ENCODE measurements at places on chromosomes 13 and 19.

DNA sequence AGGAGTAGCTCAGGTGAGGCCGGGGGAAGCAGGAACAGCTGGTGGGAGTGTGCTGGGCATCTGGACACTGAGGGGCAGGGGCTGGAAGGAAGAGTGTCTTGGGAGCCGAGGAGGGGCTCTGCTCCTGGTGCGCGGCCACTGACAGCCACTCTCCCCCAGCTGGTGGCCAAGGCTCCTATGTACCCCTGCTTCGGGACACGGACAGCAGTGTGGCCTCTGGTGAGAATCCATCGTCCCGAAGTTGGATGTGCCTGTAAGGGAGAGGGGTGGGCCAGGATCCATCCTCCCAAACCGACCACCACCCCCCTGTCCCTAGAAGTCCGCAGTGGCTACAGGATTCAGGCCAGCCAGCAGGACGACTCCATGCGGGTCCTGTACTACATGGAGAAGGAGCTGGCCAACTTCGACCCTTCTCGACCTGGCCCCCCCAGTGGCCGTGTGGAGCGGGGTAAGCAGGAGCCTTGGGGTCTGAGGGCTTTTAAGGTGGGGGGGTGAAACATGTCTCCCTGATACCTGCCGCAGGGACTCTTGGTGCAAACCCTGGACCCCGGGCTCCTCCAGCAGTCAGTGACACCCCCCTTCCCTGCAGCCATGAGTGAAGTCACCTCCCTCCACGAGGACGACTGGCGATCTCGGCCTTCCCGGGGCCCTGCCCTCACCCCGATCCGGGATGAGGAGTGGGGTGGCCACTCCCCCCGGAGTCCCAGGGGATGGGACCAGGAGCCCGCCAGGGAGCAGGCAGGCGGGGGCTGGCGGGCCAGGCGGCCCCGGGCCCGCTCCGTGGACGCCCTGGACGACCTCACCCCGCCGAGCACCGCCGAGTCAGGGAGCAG is 2.0 kb upstream of the USF2 start:
- DNase-seq, result no peak

GRCh38 chr13:99605420-99606323 is 104.4 kb downstream of the TM9SF2 start:
- peak; percentile 61 for DNase-seq

DNA sequence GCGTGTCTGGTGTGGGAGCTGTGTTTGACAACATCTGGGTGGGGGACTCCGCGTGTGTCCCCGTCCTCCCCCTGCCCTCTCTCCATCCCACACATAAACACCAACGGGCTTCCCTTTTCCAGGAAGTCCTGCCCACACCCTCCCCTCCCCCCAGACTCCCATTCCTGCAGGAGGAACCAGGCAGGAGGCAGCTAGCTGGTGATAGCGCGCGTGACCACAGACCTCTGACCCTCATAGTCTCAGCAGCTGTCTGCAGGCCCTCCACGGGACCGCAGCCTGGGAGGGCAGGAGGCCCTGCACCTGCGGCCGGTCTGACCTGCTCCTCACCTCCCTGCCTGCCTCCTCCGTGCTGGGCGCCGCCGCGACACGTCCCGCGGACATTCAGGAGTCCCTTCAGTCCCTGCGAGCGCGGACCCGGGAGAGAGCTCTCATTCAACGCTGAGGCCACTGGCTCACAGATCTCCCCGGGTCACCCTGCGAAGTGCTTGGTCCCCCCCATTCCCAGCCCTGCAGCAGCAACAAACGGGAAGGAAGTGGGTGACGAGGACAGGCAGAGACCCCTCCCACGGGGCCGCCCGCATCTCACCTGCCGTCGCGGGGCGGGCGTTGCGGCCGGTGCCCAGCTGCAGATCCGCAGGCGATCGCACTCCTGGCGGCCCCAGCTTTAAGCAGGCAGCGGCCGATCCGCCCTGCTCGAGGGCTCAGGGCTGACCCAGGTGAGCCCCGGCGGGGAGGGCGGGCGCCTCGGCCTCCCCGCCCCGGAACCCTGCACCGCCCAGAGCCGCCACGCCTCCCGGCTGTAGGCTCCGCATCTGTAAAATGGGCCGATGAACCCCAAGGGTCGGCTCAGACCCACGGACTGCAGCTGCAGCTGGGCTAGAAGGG is 1.1 kb upstream of the ACP5 start:
- peak; percentile 75 for DNase-seq

DNA sequence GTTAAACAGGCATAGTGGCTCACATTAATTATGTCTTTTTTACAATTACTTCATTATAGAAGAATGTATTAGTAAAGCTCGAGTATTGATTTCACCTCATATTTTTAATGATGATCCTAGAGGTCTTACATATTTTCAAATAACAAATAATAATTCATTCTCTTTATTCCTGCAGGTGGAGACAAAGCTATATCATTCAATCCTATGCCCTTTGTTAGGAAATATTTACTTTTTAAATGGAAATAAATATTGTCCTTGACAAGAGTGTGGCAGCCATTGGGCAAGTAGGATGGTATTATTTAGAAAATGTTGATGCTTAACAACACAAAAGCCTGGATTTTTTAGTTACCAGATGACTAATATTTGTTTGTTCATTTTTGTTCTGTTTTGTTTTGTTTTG is 127.6 kb downstream of the COG6 start:
- DNase-seq, result no peak

GRCh38 chr13:26623125-26623524 is 65.6 kb downstream of the WASF3 start:
- DNase-seq, result no peak

- no peak for DNase-seq
These were observed 234.9 kb upstream of the DACH1 start for GRCh38 chr13:72101768-72102400.

DNA sequence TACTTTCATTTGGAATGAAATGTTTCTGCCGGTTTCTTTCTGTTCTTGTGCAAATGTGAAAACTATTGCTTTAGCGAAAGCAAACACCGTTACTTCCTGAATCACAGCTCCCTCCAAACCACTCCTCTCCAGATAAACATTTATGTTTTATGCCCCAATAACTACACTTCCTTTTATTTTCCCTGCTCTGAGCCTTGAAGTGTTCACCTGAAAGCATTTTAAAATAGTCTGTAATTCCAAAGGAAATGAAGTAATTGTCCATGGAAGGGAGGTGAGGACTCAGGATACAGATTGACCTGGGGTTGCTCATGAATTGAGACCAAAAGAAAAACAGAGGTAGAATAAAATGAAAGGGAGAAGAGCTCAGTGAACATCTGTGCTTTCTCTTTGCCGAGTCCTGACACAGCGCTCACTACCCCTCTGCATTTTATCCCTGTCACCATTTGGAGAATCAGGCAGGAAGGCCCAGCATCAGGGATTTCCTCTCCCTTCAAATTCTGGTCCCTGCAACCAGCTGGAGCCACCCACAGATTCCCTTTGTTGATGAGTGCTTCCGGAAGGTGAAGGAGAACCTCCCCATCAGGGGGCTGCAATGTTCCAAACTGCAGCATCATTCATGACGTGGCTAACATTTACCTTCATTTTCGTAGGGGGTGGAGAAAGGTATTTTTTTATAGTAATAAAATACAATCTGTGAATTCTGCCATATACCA is 171.9 kb downstream of the ITGBL1 start:
- no peak for DNase-seq

GRCh38 chr13:47932950-47933923 is 67.8 kb downstream of the SUCLA2 start:
- DNase-seq, result no peak

DNA sequence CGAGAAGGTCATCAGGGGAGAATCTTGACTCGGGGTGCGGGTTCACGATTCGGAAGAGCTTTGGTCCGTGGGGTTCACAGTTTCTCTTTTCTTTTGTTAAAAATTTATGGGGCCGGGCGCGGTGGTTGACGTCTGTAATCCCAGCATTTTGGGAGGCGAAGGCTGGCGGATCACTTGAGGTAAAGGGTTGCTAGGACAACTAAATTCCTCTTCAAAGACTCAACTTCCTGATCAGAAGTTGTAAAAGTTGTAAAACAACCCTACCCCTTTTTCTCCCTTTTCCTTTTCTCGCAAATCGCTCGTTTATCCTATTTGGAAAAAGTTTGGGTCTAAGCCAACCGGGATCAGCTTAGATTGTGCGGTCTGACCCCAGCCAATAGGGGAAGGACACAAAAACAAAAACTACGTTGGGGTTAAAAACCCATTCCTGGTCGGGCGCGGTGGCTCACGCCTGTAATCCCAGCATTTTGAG is 673 bp downstream of the ZNF486 start:
- DNase-seq, result no peak

- no peak for DNase-seq
These were observed 68.6 kb downstream of the NDFIP2 start for GRCh38 chr13:79549355-79550106.

- DNase-seq, result no peak
These were observed 28.1 kb upstream of the SIAH3 start for GRCh38 chr13:45879666-45880065.

- DNase-seq, result no peak
These were observed 467.3 kb downstream of the DACH1 start for GRCh38 chr13:71399631-71400215.

DNA sequence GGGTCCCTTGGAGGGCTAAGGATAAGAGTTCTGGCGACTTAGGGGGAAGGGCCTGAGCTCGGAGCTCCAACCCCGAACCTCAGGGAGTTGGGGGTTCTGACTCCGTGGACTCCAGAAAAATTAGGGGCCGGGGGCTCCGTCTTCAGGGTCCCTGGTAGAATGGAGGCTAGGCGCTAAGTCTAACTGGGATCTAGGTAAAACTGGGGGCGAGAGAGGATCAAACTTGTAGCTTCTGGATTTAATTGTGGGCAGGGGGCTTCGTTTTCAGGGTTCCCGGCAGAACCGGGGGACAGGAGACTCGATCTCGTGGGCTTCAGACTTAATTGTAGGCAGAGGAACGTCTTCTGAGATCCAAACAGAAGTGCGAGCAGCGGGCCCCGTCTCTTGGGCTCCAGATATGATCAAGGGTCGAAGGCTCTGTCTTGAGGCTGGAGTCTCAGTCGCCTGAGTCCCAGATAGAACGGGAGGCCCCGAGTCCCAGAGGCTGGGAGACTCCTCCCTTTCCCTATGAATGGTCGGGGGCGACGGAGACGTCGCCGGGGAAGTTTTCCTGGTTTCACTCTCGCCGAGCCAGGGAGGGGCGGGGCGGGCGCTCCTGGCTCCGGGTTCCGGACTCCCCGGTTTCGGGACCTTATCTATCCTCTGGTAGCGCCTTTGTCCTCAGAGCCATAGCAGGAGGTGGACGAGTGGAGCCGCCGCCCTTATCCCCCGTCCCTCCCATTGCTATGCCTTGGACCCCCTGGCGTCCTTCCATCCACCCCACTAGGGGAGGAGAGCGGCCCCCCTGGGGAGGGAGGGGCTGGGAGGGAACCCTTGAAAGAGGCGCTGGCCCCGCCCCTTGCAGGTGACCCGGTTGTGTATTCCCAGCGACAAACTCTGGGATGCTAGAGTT is 1.3 kb downstream of the NECTIN2 start:
- peak; percentile 14 for DNase-seq

DNA sequence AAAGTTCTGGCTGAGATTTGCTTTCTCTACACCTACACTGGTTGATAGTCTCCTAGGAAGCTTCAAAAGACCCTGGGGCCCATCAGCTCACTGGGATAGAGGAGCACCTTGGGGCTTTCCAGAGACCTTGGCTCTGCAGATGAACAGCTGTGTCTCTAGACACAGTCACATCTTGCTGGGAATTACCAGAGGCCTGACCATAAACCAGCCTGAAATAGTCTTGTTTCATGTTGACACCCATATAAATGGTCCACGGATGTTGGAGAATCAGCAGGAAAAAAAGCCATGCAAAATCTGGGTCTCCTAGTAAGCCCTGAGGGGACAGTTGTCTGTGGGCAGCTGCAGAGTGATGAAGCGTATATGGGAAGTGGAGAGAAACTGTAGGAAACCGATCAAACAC is 207.6 kb downstream of the DNAJC15 start:
- DNase-seq, result no peak

GRCh38 chr13:50198508-50198907 is 183.3 kb downstream of the KCNRG start:
- DNase-seq, result no peak

DNA sequence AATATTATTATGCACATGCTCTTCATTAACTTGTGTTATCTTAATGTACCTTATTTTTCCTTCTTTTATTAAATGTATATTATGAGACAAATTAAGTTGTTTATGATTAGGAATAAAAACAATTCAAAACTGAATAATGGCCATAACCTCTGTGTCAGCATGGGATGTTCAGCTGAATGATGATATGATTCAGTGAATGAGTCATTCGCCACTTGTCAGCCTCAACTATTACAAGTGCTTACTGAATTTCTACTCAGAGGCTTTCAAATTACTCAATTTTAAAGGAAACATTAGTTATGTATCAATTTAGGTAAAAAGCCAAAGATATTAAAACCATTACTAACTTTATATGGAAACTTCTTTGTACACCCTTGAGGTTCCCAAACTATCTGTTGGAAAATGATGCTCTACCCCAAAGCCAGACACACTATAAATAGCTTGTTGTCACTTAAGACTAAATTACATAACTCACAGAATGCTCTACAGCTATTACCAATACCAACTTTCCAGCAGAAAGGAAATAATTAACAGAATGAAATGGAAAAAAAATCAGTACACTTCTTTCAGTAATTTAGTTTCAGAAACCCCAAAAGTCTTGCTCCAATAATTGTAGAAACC is 14.4 kb downstream of the LIG4 start:
- DNase-seq, result no peak

- no peak for DNase-seq
These were observed 1541.1 kb downstream of the UQCRFS1 start for GRCh38 chr19:27671876-27672275.

- no peak for DNase-seq
These were observed 6.9 kb downstream of the THSD1 start for GRCh38 chr13:52399046-52399445.
